ENCODE measurements at places on chromosomes 3 and 15.
A peak's percentile ranks its signal among the peaks of the same experiment; 100 is the strongest.

GRCh38 chr3:150237490-150237889 is 170.6 kb upstream of the TSC22D2 start:
- no peak for DNase-seq

DNA sequence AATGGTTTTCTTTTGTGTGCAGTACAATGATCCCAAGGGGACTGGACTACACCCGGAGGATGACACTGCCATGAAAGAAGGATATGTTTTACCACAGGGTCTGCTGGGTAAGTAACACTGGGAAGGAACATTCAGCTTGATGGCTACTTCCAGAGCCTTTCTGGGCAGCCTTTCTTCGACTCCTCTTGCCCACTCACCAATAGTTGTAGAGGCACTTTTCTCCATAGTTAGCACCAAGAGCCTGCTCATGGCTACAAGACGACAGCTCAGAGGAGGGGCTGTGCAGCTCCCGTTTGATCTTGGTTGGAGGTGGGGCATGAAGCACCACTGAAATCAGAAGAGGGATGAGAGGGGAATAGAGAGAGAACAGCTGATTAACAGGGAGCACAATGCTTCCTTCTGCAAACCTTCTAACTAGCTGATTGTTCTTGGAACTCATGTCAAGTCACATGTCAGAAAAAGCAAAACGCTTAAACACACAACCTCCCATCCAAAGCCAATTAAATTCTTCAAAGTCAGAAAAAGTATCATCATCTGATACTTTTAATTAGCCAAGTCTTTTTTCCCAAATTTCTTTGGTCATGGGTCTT is 27.9 kb downstream of the ETV5 start:
- no peak for DNase-seq

DNA sequence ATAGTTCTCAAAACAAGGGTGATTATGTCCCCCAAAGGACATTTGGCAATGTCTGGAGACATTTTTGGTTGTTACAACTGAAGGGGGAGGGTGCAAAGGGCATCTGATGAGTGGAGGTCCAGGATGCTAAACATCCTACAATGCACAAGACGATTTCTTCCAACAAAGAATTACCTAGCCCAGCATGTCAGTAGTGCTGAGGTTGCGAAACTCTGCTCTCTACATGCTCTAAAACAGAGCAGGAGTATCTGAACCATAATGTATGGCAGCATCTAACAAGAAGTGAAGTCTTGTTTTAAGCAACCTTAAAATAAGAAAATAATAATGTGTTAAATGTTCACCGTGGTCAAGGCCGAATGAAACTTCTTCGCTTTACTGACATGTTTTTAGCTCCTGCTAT is 7.0 kb downstream of the GYG1 start:
- DNase-seq = no peak

DNA sequence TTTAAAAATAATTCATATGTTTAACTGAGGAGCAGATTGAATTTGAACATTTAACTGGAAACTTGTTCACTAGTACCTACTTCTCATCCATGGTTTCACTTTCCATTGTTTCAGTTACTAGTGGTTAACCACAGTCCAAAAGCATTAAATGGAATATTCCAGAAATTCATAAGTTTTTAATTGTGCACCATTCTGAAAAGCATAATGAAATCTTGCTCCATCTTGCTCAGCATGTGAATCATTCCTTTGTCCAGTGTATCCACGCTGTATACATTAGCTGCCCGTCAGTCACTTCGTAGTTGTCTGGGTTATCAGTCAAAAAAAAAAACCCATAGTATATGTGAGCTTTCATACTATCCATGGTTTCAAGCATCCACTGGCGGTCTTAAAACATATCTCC is 217.6 kb downstream of the TPRG1 start:
- DNase-seq = no peak

GRCh38 chr3:152516216-152516615 is 247.5 kb downstream of the MBNL1 start:
- no peak for DNase-seq

GRCh38 chr15:71780115-71780976 is 30.0 kb upstream of the NR2E3 start:
- no peak for DNase-seq

- no peak for DNase-seq
These were observed 15.1 kb downstream of the GRIP2 start for GRCh38 chr3:14524920-14525660.

- no peak for DNase-seq
These were observed 251.7 kb upstream of the TBL1XR1 start for GRCh38 chr3:177448987-177449359.

GRCh38 chr3:169052465-169053302 is 610.8 kb downstream of the MECOM start:
- DNase-seq = no peak

DNA sequence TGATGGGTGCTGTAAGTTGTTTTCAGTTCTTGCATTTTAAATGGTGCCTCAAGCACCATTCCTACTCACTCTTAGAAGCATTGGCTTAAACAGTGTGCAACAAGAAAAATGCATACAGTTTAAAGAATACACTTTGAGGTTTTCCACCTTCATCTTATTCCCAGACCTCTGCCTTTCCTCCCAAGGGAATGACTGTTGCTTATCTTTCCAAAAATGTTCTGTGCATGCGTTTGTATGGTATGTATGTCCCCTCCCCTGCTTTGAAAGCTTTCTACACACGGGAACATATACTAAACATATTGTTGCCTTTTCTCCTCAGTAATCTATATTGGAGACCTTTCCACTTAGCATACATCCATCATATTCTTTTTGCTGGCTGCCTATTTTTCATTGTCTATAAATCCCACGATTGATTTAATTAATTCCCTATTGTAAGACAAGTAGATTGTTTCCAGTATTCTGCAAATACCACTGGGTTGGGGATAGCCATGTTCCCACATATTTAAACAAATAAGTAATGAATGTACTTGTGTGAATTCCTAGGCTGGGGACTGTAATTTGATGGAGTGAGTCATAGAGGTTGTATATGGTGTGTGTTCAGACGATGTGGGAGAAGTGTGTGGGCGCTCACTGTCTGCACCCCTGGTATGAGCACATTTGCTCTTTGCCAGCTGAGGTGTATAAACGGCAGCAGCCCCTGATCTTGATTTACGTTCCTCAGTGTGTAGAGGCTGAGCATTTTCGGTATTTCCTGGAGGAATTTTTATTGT is 5.8 kb downstream of the TRAK1 start:
- no peak for DNase-seq

GRCh38 chr3:165852711-165853110 is 15.5 kb upstream of the BCHE start:
- no peak for DNase-seq

DNA sequence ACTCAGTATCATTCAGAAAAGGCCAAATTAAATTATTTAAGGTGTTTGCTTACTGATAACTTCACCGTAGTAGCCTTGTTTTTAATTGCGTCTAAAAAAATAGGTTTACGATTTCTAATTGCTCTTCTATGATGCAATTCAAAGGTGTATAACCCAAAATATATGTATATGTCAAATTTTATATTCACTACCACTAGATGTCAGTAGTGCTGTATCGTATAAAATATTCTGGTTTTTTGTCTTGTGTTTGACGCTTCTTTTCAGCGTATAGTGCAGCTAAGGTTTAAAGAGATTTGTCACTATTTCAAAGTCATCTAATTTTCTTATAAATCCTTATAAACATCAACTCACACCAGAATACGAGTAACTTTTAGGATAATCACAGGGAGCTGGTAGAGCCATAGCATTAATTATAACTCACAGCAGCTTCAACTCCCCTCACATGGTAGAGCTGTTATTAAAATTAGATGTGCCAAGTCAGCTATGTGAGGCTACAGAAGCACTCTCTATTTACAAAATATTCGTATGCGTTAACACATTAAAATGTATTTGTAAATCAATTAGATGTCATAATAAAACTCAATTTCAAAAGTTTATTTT is 3.5 kb downstream of the PFN2 start:
- DNase-seq = no peak

DNA sequence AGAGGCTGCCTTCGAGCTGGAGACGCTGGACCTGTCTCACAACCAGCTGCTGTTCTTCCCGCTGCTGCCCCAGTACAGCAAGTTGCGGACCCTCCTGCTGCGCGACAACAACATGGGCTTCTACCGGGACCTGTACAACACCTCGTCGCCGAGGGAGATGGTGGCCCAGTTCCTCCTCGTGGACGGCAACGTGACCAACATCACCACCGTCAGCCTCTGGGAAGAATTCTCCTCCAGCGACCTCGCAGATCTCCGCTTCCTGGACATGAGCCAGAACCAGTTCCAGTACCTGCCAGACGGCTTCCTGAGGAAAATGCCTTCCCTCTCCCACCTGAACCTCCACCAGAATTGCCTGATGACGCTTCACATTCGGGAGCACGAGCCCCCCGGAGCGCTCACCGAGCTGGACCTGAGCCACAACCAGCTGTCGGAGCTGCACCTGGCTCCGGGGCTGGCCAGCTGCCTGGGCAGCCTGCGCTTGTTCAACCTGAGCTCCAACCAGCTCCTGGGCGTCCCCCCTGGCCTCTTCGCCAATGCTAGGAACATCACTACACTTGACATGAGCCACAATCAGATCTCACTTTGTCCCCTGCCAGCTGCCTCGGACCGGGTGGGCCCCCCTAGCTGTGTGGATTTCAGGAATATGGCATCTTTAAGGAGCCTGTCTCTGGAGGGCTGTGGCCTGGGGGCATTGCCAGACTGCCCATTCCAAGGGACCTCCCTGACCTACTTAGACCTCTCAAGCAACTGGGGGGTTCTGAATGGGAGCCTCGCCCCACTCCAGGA is 21.1 kb downstream of the NRROS start:
- no peak for DNase-seq

GRCh38 chr3:140686128-140686527 is 8.3 kb downstream of the TRIM42 start:
- DNase-seq = no peak

- DNase-seq = no peak
These were observed 51.2 kb upstream of the SAMMSON start for GRCh38 chr3:69948246-69948862.

GRCh38 chr3:46998121-46998851 is 18.8 kb downstream of the NBEAL2 start:
- DNase-seq = peak; percentile 62

GRCh38 chr3:164235289-164236028 is 842.8 kb downstream of the SI start:
- no peak for DNase-seq

Data from effector CD4-positive, alpha-beta T cell (primary cell).